ENCODE measurements at places on chromosomes 11 and 22.

DNA sequence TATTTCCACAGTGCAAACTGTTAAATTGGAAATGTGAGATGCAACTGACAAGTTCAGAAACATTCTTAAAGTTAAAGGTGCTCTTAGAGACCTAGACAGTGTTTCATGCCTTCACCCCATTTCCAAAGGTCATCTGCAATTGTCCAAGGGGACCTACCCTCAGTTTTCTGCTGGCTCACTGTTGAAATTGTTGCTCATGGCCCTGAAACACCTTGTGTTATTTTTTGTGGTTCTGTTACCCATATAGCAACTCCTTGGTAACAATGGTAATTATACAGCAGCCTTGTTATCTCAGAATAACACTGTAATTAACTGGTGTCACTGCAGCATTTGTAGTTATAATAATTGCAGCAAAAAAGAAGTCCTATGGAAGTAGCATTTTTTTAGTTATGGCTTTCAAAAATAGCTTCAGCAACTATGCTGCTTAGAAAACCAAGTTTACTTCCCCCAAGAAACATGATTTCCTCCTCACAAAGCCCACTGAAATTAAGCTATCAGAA lies 49.2 kb upstream of the CCDC34 start:
- DNase-seq, result no peak

- DNase-seq, result no peak
Measured at GRCh38 chr11:104339380-104339831, 175.5 kb upstream of the PDGFD start.

DNA sequence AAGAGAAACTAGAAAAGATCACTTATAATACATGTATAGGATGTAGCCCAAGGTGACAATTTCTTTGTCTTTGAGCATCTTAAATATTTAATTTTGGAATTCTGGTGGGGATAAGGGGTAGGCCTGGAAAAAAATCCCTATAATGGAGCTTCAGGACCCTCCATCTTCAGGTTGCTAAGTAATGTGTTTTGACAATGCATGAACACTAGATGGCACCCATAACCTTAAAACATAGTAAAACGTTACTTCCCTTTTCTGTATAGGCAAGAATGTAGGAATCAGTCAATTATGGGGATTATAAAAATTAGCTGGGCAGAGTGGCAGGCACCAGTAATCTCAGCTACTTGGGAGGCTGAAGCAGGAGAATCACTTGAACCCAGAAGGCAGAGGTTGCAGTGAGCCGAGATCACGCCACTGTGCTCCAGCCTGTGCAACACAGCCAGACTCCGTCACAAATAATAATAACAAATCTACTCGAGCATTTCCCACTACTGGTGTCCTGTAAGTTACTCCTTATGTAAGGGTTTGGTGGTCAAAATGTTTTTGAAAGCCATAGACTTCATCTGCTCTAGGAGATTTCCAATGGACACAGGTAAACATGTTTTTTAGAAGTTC lies 541.9 kb upstream of the CCDC90B start:
- no peak for DNase-seq

GRCh38 chr11:123187665-123188507 lies 7.2 kb downstream of the CLMP start:
- no peak for DNase-seq

- no peak for DNase-seq
Measured at GRCh38 chr11:25562417-25562816, 769.5 kb upstream of the ANO3 start.

DNA sequence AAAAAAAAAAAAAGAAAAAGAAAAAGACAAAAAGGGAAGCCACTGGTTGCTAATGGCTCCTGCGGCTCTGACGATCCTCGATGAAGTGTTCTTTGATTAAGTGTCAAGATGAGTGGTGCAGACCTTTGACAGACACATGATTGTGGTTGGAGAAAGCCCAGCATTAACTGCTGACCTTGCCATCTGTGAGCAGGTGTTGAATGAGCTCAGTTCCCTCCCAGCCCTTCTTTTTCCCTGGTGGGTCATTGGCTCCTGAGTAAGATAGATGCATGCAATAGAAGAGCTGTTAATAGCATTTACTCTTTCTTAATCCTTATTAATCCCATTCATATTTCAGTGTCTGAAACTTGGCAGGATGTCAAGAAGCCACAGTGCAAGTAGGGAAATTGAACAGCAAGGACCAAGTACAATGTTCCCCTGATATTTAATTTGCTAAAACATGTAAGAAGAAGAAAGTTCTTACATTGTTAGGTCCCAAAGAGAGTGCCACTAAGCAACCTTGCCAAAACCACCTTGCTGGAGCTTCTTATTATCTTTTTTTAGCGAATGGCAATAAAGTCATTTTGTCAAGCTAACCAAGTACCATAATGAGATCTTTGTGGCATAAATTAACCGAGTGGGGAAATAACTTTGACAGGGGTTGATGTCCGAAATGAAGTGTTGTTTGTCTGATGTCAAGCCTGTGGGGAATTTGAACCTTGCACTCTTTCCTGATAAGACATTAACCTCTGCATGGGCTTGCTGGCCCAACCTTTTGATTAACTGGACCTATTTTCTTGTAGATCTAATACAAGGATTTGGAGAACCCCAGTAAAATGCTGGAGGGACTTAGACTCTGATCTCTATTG lies 113.7 kb downstream of the PTPRJ start:
- DNase-seq, result no peak

DNA sequence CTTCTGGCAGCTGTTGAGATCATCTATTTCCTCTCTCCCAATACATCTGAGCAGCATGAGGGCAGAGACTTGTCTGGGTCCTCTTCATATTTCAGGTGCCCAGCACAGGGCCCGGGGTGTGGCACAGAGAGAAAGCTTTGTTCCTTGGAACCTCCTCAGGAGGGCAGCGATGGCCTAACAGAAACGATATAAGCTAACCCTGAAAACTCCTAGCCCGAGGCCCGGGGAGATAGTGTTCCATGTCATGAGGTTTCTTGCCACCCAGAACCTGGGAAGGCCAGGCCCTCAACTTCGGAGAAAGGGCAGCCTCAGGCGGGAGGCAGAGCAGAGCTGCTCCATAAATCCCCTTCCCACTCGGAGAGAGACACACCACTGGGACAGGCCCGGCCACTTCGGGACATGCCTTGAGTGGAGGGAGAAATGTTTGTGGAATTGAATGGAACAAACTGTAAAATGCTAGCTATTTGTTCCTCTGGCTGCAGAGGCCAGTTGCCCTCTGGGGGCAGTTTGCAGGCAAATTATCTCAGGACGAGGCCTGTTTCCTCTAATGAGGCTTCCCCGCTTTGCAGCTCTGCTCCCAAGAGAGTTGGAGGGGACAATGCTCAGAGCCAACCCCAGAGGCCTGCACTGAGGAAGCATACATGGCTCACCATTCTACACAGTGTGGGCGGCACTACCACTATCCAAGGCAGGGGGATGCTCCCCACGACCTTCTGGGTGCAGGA lies 11.6 kb downstream of the ARRB1 start:
- DNase-seq, result no peak

- no peak for DNase-seq
Measured at GRCh38 chr11:86064220-86064803, 4.6 kb downstream of the PICALM start.

DNA sequence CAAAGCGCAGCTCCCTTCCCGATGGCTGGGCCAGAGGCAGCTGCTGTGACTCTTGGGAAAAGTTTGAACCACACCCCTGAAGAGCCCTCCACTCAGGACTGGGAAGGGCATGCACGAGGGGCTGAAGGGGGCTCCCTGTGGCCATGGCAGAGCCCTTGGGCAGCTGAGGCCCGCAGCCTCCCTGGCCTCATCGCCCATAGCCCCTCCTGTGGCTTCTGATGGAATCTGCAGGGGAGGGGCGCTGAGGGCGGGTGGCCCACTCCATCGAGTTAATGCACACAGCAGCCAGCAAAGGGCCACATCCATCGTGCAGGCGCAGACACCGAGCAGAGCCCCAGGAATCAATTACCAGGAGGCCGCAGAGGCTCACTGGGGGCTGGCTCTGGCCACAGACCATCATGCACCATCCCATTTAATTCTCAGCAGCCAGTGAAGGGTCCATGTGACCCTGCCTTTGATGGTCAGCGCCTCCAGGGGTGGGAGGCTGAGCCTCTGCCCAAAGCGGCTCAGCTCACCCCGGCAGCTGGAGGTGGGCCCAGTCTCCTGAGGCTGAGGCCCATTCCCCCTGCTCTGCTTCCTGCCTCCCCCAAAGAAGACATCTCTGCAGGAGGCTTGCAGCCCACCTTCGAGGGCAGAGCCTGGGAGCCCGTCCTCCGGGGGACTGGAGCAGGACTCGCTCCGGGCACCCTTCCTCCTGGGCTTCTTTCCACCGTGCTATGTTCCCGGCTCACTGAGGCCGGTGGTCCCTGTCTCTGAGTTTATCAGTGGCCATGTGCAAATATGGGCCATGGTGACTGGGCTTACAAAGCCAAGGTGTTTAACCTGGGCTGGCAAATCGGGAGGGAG lies 1410.2 kb downstream of the BRD1 start:
- no peak for DNase-seq

GRCh38 chr11:2794046-2794967 lies 91.3 kb downstream of the CDKN1C start:
- DNase-seq, result peak; percentile 35

DNA sequence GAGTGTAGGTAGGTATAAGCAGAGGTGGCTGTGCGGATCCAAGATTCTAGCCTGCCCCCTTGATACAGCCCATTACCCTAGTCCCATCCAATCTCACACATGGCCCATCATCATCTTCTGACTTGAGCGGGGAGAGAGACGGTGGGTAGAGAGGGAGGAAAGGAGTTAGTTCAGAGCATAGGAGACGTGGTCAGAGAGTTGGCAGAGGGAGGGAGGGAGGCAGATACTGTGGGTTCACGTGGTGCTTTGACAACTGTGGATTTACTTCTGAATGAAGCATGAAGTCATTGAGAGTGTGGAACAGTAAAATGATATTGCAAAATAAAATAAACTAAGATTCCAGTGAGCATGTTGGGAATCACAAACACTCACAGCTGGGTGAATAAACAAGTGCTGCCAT lies 31.4 kb upstream of the VPREB1 start:
- DNase-seq, result no peak

- DNase-seq, result no peak
Measured at GRCh38 chr22:24230911-24231656, 13.8 kb downstream of the GGT5 start.

DNA sequence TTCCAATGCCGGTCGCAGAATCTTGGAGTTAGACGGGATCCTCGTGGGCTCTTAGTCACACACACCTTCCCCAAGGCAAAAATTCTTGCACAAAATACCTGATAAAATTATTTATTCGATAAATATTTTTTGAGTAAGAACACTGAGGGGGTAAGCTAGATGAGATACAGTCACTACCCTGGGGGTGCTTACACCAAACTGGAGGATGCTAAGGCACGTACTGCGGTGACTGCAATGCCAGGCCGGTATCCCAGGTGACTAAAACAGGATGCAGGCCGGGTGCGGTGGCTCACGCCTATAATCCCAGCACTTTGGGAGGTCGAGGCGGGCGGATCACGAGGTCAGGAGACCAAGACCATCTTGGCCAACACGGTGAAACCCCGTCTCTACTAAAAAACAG lies 1.7 kb upstream of the MRTFA start:
- DNase-seq, result no peak

GRCh38 chr11:122103321-122103720 lies 12.7 kb downstream of the BLID start:
- DNase-seq, result no peak

- DNase-seq, result no peak
Measured at GRCh38 chr22:44103735-44104480, 76.8 kb upstream of the PARVG start.

- no peak for DNase-seq
Measured at GRCh38 chr11:111723595-111723994, 42.6 kb downstream of the PPP2R1B start.

DNA sequence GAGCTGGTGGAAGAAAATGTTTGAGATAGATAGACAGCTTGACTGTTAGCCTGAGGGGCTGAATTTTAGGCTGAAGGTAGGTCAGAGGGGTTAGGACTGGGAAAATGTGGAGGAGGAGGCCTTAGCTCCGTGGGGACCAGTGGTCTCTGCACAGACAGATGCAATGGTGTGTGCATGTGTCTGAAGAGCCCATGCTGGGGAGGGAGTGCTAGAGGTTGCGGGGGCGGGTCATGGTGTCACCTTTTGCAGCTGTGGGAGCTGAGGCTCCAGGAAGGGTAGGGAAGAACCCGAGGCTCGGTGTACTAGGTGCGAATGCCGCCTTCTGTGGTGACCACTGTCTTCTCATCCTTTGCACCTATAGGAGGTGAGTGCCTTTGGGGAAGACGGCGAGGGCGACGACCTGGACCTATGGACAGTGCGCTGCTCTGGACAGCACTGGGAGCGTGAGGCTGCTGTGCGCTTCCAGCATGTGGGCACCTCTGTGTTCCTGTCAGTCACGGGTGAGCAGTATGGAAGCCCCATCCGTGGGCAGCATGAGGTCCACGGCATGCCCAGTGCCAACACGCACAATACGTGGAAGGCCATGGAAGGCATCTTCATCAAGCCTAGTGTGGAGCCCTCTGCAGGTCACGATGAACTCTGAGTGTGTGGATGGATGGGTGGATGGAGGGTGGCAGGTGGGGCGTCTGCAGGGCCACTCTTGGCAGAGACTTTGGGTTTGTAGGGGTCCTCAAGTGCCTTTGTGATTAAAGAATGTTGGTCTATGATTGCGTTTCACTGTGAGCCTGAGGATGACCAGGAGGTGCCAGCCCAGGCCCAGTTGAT lies 1.6 kb downstream of the SDF2L1 start:
- no peak for DNase-seq

Measured in right forelimb (tissue), 1 donor.